ENCODE measurements at places on chromosomes 12 and 14.

DNA sequence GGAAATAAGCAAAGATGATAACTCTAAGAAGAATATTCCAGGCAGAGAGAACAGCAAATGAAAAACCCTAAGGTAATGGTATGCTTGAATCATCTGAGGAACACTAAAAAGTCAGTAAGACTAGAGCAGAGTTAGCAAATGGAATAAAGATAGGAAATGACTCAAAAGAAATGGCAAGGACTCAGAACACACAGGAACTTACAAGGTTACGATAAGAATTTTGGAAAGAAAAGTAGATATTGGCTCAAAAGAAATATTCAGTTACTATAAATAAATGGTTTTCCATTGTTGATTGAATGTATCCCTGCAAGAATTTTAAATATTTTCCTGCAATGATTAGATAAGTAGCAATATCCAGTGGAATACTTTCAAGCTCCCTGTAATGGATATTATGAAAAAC, 705.8 kb downstream of the C12orf50 start:
- no peak for DNase-seq

DNA sequence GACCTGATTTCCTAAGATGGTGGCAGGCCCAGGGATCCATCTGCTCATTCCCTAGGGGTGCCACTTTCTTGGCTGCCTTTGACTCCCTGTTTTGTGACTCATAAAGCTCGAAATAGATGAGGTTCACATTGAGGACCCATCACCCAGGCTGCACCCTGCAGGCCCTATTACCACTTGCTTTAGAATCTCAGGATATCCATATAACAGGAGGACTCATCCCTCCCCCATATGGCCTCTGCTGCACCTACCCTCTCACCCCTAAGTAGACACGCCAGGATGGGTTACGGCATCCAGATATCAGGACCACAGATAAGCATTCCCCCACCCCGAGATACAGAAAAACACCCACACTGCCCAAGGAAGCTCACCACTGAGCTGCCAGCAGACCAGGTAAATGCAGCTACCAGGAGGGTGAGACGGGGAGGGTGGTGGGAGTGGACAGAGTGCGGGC, 155.7 kb downstream of the DPF3 start:
- DNase-seq: no peak

- no peak for DNase-seq
Measured at GRCh38 chr12:31412292-31412801, 86.4 kb upstream of the SINHCAF start.

DNA sequence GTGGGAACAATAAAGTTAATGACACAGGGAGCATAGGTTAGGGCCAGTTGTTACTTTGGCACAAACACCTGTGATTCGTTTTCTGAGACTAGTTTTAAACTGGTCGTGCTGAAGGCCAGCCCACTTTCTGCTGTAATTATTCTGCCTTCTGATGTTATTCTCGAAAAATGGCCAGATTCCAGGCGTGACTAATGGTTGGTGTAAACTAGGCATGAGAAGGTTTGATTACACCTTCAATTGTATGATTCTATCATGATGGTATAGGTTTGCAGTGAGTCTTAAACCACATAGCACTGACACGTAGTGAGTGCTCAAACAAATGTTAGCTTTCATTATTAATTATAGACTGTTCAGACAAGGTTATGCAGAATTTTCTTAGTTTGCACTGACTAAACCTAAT, 39.0 kb downstream of the CKB start:
- no peak for DNase-seq

DNA sequence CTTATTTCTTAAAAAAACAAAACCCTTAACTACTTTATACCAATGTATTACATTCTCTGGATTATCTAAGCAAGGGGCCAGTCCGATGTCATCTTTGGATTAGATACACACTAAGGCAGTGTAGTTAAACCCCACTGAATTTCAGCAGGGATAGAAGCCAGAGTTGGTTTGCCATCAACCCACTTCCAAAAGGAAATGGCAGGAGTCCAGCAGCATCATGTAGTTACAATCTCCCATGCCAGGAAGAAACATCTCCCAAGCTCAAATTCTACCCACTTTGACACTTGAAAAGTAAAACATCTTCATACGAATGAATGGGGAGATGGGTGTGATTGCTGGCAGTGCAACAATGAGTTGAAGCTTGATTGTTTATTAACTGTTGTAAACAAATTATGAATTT, 203.5 kb upstream of the PLXNC1 start:
- no peak for DNase-seq

- no peak for DNase-seq
Measured at GRCh38 chr14:94364037-94364436, 24.4 kb downstream of the SERPINA1 start.

DNA sequence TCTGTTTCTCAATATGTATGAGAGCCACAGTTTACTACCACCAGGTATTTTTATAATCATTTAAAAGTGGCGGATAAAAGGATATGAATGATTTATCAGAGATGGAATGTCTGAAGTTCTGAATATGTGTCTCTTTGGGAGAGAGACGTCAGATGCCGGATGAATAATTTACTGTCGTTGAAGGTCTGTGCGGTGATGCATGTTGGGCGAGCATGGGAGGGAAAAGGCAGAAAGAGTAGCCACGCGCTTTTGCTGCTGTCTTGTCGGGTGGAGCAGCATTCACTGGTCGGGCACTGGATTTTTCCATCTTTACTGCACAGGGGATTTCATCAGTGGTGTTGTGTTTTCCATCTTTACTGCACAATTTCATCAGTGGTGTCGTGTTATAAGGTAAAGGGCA, 65.6 kb downstream of the SYNE2 start:
- DNase-seq: no peak

DNA sequence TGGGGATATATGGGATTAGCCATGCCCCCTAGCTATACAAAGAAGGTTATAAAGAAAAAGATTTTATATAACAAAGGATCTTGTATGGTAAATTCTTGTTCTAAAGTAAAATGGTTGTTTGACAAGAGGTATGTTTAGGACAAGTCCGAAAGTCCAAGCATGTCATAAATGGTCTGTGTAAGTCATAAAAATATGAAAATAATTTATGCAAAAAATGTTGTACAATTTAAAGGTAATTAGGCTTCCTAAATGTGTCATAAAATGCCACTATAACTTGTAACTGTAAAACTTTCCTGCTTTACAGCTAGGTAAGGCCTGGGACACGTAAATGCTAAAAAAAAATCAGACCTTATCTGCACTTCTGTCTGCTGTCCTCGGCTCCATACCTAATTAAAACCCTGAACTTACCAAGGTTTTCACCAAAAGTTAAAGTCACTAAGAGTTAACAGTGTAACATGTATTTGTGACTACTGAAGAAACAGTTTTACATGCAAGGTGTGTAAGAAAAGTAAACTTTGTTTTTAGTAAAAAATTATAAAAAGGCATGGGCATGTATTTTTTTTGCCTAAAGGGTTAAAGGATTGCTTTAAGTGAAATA, 110.0 kb upstream of the RESF1 start:
- DNase-seq: no peak

- DNase-seq: no peak
Measured at GRCh38 chr12:81231574-81232368, 153.9 kb downstream of the ACSS3 start.

GRCh38 chr12:63897931-63898330, 53.4 kb downstream of the SRGAP1 start:
- DNase-seq: no peak

DNA sequence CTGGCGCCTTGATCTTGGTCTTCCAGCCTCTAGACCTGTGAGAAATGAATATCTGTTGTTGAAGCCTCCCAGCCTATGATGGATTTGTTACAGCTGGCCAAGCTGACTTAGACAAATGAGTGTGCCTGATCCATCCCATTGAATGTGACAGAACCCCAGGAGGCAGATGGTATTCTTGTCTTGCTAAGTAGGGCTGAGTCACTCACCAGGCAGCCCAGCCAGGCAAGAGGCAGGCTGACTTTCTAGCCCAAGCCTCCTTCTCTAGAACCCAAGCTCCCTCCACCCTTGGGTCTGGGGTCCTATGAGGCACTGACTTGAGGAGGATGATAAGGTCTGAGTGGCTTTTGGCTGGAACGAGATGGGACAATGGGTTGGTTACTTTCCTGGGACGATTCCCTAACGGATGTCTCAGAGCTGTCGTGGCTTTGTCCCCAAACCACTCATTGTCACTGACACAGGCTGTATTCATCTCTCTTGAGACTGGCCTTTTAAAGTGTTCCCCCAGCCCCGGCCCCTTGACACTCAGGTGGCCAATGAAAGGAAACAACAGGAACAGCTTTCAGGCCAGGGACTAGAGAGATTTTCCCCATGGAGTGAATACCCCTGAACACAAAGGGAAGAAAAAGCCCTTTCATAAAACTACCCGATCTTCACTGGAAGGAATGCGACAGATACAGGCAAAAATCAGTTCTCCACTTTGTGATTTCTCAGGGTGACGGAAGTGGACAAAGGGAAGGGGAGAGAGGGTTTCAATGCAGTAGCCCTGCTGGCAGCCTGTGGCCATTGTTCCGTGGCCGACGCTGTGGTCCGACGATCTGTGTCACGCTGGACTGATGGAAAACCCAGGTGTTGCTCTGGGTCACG, 264.2 kb downstream of the AACS start:
- no peak for DNase-seq

GRCh38 chr12:124979568-124979967, 9.4 kb downstream of the DHX37 start:
- no peak for DNase-seq

GRCh38 chr12:27025116-27025515, 2.8 kb downstream of the MED21 start:
- no peak for DNase-seq

GRCh38 chr12:54583726-54584125, 4.7 kb downstream of the PPP1R1A start:
- no peak for DNase-seq

- no peak for DNase-seq
Measured at GRCh38 chr14:67680121-67680602, 5.7 kb upstream of the VTI1B start.

- no peak for DNase-seq
Measured at GRCh38 chr12:84135586-84136279, 776.9 kb downstream of the SLC6A15 start.

- DNase-seq: no peak
Measured at GRCh38 chr12:80059102-80059501, 40.2 kb upstream of the OTOGL start.

GRCh38 chr14:65709576-65709975, 297.0 kb downstream of the FUT8 start:
- no peak for DNase-seq

DNA sequence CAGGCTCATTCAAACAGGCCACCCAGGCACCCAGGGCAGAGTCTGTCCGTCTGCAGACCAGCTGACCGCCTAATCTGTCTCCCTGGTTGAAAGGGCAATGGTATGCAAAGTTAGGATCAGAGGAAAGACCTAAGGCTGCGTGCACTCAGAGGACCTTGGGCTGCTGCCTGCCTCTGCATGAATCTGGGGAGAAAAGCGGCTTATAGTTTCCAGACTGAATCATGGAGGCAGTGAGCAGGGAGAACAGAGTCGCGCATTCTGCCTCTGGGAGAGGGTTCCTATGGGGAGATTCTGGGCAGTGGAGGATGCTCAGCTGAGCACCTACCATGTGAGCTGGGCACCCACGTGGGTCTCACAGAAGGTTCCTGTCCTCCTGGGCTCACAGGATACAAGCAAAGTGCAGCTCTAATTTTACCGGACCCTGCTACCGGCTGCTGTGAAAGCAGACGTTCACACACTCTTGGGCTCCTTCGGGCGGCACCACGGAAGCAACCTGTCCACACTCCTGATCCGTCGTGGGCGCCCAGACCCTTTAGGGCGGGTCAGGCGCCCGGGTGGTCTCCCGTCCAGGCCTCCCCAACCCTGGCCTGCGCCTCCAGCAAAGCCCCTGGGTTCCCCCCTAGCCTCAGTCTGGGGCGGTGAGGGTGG, 772 bp downstream of the SCARB1 start:
- peak; percentile 3 for DNase-seq

- no peak for DNase-seq
Measured at GRCh38 chr14:98955741-98956070, 316.3 kb downstream of the BCL11B start.

GRCh38 chr14:75715926-75716780, 55.1 kb downstream of the TTLL5 start:
- no peak for DNase-seq

DNA sequence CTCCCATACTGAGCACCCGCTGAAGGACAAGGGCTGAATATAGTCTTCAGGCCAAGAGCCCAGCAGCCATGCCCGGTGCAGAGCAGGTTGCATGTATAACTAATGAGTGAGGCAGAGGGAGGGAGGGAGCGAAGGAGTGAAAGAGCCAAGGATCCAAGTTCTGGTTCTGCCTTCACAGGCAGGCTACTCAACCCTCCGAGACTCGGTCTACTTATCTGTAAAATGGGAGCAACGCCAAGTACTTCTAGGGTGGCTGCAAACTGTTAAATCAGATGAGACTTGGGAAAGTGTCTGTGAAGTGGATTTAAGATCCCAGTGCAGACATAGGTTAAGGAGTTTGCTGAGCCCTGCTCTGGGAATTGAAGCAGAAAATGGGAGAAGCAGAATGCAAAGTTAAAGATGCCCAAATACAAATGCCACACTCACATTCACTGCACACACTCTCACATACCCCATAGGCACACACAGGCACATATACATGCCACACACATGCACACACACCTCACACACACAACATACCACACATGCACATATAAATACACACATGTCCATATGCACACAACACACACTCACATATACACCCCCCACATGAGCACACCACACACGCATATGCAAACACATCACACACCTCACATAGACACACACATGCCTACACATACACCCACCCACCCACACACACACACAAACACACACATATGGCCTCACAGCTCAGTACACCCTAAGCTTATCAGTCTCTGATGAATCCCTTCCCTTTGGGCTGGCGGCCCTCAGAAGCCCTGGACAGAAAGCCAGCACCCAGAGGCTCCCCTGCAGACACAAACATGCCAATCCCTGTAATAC, 76.7 kb downstream of the PITPNM2 start:
- DNase-seq: no peak

DNA sequence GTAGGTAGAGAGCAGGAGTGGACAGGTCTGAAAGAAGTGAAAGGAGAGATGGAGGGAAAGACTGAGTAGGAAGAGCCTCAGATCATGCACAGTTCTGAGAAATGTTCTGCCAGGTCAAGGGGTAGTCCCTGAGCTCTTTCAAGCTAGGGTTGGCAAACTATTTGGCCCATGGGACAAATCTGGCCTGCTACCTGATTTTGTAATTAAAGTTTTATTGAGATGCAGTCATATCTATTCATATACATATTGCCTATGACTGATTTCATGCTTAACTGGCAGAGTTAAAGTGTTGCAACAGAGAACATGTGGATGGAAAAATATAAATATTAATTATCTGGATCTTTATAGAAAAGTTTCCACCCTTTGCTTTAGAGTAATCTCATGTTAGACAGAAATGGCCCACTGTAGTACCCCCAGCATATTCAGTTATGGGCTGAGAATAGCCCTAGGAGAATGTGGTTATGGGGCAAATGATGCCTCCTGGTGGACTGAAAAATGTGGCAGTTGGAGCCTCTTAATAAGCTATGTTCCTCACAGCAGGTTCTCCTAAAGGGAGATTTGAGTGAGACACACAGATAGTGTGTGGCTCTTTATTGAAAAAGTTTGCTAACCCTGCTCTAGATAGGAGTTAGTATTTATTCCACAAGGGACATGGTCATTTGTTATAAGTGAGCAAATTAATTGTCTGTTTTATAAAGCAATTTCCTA, 476.9 kb downstream of the LRIG3 start:
- no peak for DNase-seq
